ENCODE measurements at places on chromosomes 16 and 17.

DNA sequence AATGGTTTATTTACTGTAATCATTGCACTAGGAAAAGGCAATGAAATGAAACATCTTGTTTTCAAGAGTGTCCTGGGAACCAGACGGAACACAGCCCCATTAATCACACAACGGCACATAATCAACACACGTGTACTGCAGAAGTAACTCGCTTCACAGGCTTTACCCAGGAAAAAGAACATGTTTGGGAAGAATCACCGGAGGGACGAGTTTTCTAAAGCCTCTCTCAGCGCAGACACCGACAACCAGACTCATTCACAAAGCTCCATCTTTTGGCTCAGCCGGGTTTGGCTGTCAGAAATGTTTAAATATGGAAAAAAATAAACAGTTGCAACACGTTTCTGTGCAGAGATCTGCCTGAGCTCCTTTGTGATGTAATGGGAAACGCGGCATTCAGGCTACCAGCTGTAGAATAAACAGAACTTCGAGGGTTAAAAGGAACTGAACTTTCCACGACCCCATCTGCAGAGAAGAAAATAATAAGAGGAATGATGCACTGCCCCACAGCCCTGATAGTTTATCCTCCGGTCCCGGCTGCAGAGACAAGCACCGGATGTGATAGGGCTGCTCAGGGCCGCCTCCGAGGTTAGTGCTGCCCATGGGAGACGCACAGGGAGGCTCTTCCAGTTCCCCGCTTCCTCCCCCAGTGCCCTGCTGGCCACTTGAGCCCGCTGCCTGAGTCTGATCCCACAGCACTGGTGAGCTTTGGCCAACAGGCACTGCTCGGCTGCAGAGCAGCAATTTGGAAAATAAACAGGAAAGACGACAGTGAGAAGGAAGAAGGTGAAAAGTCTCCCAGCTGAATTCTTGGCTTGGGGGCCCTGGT is 119.8 kb downstream of the HIC1 start:
- DNase-seq = peak; percentile 91

DNA sequence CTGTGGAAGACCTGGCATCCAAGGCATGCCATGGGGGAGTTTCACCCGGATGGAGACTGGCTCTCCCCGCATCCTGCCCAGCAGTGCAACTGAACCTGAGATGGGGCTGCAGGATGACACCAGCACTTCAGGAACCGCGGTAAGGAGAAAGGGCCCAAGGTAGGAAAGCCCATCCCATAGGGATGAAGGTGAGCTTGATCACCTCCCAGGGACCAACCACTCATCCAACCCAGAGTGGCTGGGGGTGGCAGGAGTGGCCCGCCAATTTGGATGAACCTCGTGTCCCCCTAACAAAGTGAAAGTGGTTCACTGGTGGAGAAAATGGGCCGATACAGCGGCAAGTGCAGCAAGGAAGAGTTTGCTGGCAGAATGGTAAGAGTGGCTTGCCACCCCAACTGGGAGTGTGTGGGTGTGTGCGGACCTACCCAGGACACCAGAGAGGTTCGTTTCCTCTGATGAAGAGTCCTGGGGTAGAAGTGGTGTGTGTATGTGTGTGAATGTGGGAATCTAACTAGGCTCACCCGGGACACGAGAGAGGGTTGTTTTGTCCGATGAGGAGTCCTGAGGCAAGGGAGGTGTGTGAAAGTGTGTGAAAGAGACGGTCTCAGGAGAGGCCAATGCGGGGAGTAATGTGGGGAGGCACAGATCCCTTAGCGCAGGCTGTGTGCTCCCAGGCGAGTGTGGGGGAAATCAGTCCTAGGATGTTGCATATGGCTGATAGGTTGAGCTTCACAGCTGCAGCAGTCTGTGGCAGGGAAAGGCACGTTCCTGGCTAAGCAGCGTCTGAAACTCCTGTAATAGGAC is 22.6 kb downstream of the ACSM1 start:
- peak; percentile 21 for DNase-seq

DNA sequence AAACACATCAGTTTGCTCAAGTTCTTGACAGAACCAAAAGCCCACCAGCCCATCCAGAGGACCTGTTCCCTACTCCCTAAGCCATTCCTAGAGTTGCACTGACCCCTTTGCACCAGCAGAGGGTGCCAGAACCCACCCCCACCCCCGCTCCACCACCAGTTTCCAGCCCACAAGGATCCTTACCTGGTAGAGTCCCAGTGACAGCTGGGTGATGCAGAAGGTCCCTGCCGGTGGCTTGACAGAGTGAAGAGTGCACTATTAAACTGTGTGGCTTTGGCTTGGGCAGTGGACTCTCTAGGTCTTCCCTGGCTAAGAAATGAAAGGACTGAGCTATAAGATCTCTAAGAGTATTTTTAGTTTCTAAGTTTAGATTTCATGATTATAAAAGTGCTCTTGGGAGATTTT is 73.3 kb upstream of the MTMR4 start:
- DNase-seq = peak; percentile 43

DNA sequence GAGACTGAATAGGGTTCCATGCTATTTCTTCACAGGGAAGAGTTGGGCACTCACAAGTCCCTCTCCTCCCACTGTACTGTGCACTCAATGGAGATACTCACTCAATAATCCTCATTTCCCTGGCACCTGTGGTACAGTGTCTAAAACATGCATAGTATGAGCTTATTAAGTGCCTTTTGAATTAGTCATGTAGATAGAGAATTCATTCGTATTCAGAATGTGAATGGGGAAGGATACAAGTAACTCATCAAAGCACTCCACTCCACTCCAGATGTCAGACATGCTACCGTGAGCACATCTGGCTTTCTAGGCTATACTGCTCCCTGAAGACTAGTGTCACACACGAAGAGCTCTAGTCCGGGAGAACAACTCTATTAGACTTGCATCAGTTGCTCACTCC is 6.3 kb downstream of the C17orf75 start:
- DNase-seq = no peak

GRCh38 chr17:35188111-35188510 is 6.1 kb downstream of the SLC35G3 start:
- DNase-seq = no peak

- DNase-seq = no peak
Observed at GRCh38 chr16:70157105-70157476, 16.5 kb upstream of the CLEC18C start.

- DNase-seq = peak; percentile 32
Observed at GRCh38 chr17:69609473-69610305, 195.2 kb downstream of the MAP2K6 start.

GRCh38 chr16:4288148-4288921 is 15.5 kb upstream of the TFAP4 start:
- peak; percentile 76 for DNase-seq

- DNase-seq = peak; percentile 4
Observed at GRCh38 chr16:75732871-75733270, 6.6 kb upstream of the CPHXL start.

DNA sequence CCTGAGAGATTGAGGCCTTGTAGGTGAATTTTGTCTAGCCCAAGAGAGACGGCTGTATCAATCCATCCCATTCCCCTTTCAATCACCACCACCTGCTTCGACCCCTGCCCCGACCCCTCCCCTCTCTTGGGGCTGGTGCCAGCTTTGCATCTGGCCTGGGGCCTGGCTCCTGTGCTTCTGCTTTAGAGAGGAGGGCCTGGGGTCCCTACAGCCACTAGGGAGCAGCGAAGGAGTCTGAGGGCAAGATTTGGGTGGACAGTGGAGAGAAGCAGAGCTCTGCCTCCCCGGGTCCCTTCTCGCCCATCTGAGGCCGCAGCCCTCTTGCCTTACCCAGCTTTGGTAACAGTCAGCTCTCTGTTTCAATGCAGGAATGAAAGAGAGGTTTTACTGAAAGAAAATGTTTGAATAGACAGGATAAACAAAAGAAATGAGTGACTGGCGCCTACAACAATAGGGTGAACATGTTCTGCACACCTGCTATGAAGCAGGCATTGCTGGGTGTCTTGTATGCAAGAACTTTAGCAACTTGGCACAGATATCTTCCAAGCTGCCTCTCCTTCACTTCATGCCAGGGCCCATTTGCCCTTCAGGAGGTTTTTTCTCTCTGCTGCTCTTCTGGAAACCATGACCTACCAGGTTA is 57.4 kb downstream of the SLC47A1 start:
- DNase-seq = peak; percentile 10

- DNase-seq = no peak
Observed at GRCh38 chr17:72134608-72135394, 14.0 kb downstream of the SOX9 start.

DNA sequence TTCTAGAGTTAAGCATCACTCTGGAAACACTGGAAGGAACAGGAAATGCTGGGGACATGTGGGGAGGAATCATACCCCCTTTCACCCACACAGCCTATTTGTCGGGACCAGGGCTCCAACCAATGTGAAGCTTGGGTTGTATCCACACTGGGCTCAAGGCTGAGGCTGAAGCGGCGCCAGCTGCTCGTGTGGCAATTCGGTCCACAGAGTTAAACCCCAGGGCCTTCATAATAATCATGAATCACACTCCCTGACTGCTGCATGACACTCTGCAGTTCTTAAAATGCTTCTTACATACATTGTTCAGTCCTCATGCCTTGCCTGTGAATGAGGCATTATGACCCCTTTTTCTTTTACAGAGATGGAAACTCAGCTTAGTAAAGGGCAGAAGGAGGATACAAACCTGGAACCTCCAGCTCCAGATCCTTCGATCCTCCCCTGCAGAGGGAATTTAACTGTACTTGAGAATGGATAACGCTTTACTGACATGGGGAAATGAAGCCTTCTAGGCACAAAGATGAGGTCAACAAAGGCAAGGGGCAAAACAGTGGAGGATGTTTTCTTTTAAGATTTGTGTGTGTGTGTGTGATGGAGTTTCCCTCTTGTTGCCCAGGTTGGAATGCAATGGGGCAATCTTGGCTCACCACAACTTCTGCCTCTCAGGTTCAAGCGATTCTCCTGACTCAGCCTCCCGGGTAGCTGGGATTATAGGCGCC is 72.7 kb downstream of the SOX9 start:
- DNase-seq = no peak

GRCh38 chr17:77119668-77120301 is 21.0 kb upstream of the SEC14L1 start:
- DNase-seq = no peak

GRCh38 chr17:7982173-7982572 is 20.2 kb upstream of the GUCY2D start:
- DNase-seq = no peak

DNA sequence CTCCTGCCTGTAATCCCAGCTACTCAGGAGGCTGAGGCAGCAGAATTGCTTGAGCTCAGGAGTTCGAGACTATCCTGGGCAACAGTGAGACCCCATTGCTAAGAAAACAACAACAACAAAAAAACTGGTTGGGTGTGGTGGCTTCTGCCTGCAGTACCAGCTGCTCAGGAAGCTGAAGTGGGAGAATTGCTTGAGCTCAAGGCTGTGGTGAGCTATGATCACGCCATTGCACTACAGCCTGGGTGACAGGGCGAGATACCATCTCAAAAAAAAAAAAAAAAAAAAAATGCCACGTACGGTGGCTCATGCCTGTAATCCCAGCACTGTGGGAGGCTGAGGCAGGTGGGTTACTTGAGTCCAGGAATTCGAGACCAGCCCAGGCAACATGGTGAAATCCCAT is 34.1 kb downstream of the NME2 start:
- DNase-seq = no peak

- DNase-seq = peak; percentile 82
Observed at GRCh38 chr16:66894948-66895688, 14.8 kb downstream of the PDP2 start.

DNA sequence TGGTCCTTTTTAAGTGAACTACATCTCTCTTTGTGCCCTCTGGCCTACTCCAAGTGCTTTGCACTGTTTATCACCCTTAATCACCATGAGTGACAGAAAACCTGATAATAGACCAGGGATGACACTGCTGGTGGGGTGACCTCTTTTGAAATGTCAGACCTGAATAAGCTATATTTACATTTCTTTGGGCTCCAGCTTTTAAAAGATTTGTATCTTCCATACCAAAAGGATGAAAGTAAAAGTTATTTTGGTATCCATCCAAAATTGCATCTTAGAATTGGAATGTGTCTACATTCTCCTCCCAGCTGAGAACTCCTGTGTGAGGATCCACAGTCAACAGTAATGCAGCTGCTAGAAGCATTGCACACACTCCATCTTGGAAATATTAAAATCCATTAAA is 370.0 kb downstream of the CDH11 start:
- no peak for DNase-seq

All from thyroid gland (tissue), 4 donors.